ENCODE measurements at places on chromosomes 3 and 15.
A peak's percentile ranks its signal among the peaks of the same experiment; 100 is the strongest.

GRCh38 chr3:4837374-4837930 is 141.8 kb upstream of the BHLHE40 start:
- no peak for DNase-seq

DNA sequence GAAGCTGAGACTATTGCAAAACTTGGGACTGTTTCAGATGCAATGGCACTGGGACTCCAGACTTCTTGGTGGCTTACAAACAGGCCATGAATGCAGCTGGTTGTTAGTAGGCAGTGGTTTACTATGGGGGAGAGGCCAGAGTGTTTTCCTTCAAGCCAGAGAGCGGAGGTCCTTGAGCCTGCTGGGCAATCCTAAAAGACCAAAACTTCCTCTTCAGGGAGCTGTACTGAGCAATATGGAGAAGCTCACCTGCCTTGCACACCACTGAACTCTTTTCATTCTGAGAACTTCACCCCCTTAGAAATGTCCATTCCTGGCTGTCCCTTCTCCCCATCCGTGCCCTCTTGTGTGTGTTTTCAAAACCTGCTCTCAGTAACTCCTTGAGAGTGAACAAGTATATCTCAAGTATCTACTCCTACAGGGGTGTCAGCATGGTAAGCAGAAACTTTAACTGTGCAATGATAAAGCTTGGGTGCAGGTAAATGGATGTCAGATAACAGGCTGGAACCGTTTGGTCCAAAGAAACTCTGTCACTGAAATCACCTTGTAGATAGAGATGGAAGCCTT is 213.9 kb downstream of the CLSTN2 start:
- no peak for DNase-seq

- DNase-seq: no peak
Observed at GRCh38 chr3:73529308-73530021, 95.3 kb downstream of the PDZRN3 start.

DNA sequence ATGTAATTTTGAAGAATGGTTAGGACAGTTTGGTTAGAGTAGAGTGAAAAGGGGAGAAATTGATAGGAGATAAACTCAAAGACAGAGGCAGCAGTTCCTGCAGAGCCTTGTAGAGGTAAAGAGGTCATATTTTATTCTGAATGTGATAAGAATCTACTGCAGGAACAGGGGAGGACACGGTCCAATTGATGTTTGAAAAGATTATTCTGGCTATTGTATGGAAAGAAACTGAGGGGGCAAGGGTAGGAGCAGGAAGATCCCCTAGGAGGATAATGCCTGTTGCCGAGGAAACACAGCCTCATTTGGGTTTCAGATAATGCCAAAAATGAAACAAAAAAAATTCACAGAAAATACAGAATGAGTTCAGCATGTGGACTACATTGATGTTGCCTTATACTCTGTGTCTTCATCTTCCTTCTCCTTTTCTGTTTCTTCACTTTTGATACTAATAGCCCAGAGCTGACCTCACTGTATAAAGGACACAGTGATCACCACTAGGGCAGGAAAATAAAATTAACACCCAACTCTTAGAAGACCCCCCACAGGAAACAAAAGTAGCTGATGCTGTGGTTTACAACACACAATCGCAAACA is 454.6 kb upstream of the UBE2E2 start:
- DNase-seq: no peak

- DNase-seq: no peak
Observed at GRCh38 chr15:57542505-57542817, 49.2 kb upstream of the MYZAP start.

GRCh38 chr15:67548862-67549651 is 6.6 kb downstream of the MAP2K5 start:
- no peak for DNase-seq

GRCh38 chr15:28994831-28995596 is 109.2 kb downstream of the APBA2 start:
- no peak for DNase-seq

DNA sequence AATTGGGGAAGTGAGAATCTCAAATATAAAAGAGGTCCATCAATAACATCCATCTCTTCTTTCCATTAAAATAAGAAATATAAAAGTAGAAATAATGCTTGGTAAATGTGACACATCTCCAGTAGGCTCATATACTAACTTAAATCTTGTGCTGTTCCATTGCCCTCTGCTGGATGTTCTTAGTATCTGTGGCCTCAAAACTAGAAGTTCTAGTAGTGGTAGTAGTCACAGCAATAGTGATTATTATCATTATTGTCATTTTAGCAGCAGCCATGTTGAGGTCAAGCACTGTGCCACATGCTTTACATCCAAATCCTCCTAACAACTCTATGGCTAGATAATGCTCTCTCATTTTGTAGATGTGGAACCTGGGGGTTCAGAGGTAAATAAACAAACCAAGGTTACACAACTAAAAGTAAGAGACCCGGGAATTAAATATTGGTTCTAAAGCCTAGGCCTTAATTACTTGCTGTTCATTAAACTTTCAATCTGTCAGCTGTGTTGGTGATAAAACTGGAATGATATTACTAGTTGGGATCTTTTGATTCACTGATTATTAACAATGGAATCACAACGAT is 20.2 kb upstream of the BTLA start:
- DNase-seq: peak; percentile 37

DNA sequence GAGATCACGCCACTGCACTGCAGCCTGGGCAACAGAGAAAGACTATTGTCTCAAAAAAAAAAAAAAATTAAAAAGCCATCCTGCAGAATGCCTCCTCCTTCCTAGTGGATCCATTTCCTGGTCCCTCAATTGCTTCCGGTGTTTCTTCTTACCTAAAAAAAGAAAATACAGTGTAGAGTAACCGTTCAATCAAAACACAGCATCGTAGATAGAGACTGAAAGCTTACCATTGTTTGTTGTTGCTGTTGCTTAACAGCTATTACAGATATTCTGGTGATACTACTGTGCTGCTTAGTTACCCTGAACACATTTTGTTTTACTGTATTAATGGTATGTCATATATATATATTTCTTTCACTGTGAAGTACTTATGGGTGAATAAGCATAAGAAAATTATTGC is 105.5 kb upstream of the LRRFIP2 start:
- DNase-seq: no peak

- no peak for DNase-seq
Observed at GRCh38 chr15:58777107-58777506, 6.0 kb downstream of the MINDY2 start.

DNA sequence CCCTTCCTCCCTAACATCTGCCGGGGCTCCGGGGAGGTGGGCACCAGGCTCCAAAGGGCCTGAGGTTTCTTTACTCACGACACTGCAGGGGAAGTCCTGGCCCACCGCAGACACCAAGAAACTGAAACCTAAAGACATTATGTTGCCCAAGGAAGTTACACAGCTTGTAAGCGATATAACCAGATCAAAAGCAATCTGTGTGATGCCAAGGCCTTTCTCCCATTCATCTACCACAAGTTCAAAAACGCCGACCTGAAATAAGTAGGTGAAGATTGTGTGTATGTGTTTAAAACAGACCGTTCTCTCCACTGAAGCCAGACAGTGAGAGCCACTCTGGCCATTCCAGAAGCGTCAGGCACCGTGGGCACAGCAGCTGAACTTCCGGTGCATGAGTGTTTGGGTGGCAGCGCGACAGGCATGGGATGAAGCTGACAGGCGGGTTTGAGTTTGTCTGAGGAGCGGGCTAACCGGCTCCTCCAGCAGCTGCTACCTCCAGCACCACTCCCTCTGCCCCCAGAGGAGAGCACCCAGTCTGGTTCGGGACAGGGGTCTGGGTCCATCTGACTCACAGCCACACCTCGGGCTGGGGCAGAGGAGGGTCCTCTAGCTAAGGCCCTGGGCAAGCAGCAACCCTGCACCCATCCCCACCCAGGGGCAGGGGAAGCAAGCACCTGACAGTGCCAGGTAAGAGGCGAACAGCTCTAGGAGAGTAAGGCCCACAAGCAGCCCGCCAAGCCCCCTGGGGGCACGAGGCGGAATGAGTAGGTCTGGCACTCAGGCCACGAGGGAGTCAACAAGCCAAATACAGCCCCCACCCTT is 1.3 kb downstream of the TNK2 start:
- DNase-seq: peak; percentile 83

GRCh38 chr3:32562640-32563039 is 8.0 kb downstream of the DYNC1LI1 start:
- DNase-seq: no peak

GRCh38 chr15:85624291-85624801 is 170.4 kb downstream of the KLHL25 start:
- DNase-seq: no peak

DNA sequence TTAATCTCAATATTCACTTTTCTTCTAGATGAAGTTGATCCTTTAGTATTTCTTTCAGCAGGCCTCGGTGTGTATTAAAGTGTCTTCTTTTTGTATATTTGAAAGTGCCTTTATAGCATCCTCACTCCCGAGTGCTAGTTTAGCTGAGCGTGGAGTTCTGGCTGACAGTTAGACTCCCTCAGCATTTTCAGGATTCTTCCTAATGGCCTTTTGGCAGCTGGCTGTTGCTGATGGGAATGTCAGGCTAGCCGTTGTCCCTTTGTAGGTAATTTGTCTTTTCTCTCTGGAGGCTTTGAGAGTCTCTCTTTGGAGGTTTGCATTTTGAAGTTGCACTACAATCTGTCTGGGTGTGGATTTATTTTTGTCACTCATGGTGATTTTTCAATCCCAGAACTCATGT is 94.4 kb downstream of the SRGAP3 start:
- DNase-seq: no peak

DNA sequence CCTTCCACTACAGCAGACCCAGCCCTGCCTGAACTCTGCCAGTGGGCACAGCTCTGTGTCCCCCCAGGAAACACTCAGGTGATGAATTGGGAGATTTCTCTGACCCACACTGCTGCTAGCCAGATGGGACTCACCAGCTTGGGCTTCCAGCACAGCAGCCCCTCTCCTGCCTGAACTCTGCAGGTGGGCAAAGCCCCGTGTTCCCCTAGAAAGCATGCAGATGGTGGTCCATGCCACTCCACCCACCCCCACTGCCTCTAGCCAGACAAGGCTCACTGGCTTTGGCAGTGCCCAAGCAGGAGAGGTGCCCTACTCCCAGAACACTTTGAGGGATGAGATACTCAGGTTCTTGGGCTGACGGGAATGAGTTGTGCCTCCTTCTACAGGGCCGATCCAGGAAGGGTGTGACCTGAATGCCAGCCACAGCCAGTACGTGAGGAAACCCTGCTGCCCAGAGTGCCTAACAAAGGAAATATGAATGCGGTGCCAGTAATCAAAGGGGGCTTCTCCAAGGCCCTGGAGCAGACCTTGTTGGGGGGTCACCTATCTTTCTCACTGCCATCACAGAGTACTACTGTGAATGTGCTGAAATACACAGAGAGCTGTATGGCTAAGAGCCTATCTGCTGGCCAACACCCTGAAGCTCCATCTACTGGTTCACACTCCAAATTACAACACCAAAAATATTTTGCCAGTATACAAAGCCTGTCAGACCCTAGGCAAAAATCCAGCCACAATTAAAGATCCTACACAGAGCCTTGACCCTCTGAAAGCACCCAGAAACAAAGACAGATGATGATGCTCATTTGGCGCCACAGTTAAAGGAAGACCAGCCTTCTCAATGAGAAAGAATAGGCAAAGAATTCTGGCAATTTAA is 61.9 kb downstream of the BTLA start:
- no peak for DNase-seq

- no peak for DNase-seq
Observed at GRCh38 chr3:183486472-183486871, 58.1 kb upstream of the MCF2L2 start.

GRCh38 chr15:54388746-54389145 is 410.5 kb downstream of the UNC13C start:
- DNase-seq: no peak

DNA sequence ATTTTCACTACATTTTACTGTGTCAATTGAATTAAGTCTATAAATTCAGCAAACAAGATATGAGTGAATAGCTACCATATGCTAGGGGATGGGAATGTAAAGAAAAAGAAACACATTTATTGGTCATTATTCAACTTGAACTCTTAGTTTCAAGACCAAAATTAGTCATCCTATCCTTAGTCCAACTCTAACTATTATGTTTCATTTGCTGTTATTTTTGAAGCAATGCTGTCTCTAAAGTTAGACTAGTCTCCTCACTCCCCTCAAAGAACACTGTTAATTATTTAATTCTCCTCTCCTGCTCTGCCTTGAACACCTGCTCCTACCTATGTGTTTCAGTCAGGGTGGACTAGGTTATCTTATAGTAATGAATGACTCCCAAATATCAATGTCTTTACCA is 920.9 kb downstream of the TUSC7 start:
- no peak for DNase-seq

GRCh38 chr3:188106887-188107830 is 46.8 kb upstream of the LPP start:
- DNase-seq: no peak

DNA sequence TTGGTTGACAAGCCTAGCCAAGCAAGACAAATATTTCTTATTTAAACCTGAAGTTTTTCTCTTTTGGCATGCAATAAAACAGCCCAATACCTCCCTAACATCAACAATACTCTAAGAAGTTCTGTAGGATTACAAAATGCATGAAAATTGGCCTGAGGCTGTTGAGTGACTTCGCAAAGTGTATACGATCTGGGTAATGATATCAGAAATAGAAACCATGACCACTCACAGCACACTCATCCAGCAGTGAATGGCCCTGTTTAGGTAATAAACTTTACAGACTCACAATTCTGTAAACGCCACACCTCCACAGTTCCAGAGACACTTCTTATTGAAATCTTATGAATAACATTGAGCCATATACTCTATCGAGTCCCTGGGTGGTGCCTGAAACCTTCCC is 83.0 kb upstream of the NAALADL2 start:
- no peak for DNase-seq

- DNase-seq: no peak
Observed at GRCh38 chr15:34841262-34841725, 45.9 kb upstream of the ACTC1 start.

- DNase-seq: no peak
Observed at GRCh38 chr3:127066635-127067034, 83.7 kb downstream of the PLXNA1 start.

DNA sequence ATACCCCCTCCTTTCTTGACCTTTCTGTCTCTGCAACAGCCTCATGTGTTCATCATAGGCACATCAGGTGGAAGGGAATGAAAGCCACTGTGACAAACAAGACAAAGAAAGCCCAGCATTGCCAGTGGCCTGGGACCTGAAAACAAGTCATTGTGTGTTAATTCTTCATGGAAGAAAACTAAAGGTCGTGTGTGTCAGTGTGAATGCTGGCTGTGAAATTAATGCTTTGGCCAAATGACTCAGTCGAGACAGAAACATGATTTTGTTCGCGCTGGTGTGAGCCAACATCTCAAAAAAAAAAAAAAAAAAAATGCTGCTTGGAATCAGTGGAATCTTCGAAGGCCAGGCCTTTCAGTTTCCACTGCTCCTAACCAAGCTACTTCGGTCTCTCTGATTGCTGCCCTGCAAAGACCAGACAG is 386.5 kb upstream of the PROK2 start:
- DNase-seq: no peak

GRCh38 chr15:92906020-92906419 is 5.9 kb downstream of the CHD2 start:
- no peak for DNase-seq

Measured in CD4-positive, alpha-beta T cell treated with Interleukin-1 beta for 1 hour (primary cell).